ENCODE measurements at places on chromosomes 7 and 10.

DNA sequence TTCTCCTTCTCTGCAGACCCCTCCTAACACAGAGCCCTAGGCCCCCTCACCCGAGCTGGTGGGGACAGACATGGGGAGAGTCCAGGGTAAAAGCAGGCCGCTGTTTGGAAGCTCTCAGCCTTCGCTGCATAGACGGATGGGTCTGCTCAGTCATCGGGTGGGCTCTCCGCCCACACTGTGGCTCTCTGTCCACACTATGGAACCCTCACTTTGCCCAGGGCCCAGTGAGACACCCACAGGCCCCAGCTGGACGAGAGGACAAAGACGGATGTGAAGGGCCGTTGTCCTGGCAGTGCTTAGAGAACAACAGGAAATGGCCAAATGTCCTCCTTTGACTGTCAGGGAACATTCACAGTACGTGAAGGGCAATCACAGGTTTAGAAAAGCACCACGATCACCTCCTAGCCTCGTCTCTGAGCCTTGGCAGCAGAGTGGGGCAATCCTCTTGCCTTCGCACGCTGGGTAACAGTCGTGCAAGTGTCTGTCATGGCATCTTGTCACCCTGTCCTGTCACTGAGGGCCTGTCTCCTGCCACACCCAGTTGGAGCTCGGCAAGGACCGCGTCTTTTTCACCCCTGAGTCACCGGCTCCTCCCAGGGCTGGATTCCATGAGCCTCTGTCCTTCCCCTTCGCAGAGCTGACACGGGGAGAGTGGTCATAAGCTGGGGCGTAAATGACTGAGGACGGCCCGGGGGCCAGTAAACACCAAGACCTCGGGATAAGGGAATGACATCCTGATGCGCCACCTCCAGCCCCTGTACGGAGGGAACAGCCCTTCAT is 80.6 kb downstream of the PRKAG2 start:
- DNase-seq, result no peak

GRCh38 chr10:133312016-133312768 is 3.5 kb downstream of the ZNF511 start:
- DNase-seq, result no peak

DNA sequence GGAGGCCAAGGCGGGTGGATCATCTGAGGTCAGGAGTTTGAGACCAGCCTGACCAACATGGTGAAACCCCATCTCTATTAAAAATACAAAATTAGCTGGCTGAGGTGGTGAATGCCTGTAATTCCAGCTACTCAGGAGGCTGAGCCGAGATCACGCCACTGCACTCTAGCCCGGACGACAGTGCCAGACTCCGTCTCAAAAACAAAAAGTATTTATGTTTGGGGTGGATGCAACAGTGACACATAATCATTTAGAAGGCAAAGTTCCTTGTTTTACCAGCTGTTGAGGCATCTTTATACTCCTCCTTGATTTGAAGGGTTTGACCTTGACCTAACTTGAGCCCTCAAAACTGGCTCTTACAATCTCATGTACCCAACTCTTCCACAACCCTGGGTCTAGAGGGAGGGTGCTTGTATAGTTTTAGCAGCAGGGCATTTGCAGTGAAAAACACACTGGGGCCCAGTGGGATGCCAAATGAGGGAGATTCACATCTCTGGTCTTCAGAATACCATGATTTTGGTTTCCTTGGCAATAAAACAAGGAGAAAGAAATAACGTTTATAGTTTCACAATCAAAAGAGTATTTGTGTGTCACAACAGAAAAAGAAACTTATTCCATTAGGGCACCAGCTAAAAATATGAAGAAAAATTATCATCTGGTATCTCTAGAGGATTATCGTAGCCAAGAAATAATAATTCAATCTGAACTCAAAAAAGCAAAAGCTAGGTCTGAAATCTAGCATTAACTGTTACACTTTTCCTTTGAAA is 14.2 kb upstream of the TMEM254 start:
- no peak for DNase-seq

DNA sequence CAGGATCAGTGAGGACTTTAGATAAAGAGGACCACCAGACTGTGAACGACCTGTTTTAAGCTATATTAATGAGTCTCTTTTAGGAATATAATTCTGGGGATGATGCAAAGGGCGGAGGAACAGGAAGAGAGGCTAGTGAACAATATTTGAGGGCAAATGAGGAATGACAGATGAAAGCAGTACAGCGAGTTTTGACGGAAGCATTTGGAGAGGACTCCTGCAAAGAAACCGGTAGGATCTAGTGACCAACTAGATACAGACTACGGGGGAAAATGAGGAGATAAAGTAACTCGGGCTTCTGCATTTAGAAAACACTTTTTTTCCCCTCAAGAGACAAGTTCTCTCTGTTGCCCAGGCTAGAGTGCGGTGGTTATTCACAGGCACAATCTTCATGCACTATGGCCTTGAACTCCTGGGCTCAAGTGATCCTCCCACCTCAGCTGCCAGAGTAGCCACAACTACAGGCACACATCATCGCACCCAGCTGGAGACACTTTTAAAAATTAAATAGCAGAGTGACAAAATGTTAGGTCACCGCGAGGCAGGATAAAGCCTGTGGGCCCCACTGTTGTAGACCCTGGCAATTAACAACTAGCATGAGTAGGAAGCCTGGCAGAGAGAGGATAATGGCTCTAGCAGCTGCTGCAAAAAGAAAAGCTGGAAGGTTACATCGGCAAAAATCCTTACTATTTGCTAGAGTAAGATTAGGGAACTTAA is 143.2 kb downstream of the SRPK2 start:
- no peak for DNase-seq

- DNase-seq, result no peak
These were observed 115.0 kb upstream of the AFAP1L2 start for GRCh38 chr10:114519306-114519669.

- DNase-seq, result no peak
These were observed 122.2 kb downstream of the TSPAN12 start for GRCh38 chr7:120735791-120736190.

DNA sequence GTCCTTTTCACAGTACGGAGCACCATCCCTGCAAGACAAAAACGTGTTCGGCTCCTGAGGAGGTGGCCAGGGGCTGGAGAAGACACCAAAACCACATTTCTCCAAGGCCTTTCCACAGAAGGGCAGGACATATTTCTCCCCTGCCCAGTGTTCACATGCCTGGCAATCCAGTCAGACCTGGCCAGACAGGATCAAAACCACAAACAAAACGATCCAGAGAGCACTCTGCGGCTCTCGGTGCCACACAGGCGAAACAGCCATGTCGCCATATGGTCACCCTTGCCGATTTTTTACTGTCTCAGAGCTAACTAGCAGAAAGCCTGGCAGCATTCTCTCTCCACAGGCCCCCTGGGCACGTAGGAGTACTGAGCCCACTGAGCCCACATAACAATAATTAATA is 113.0 kb downstream of the ABLIM1 start:
- DNase-seq, result no peak

GRCh38 chr7:129522088-129522970 is 20.0 kb downstream of the SMKR1 start:
- no peak for DNase-seq

- no peak for DNase-seq
These were observed 18.8 kb upstream of the SH2D4B start for GRCh38 chr10:80518807-80519360.

- DNase-seq, result no peak
These were observed 139.3 kb downstream of the PPP1R9A start for GRCh38 chr7:95046494-95047240.

DNA sequence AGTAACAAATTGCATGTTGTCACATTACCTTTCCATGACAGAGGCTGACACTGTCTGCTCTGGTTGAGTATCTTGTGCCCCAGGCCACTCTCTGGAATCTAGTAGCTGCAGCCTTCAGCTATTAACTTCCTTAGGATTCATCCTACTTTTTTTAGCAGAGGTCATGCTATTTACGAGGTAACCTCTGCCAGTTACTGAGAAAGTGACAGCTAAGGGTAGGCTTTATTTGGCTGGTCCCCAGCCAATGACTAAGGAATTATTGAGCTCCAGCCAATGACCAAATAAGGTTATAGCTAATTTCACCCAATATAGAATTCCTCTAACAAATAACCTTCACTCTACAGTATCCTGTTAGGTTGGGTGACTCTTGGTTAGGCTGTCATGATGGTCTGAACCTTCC is 1361.7 kb downstream of the XPNPEP1 start:
- DNase-seq, result no peak

GRCh38 chr7:129698516-129699418 is 87.2 kb downstream of the NRF1 start:
- no peak for DNase-seq

DNA sequence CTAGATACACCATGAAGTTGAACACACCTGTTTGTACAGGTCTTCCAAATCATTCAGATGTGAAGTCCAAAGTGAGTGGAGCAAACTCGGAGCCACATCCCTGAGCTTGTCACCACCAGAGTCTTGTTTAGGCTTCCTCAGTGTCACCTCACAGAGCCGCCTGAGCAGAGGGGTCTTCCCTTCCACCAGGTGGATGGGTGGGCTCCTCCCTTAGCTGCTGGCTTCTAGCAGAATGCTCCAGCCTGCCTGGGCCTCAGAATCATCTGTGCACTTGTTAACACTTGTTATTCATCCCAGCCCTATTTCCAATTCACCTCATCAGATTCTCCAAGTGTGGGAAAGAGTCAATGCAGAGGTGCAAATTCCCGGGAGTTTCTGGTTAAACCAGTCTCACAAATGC is 32.5 kb downstream of the C10orf71 start:
- no peak for DNase-seq

DNA sequence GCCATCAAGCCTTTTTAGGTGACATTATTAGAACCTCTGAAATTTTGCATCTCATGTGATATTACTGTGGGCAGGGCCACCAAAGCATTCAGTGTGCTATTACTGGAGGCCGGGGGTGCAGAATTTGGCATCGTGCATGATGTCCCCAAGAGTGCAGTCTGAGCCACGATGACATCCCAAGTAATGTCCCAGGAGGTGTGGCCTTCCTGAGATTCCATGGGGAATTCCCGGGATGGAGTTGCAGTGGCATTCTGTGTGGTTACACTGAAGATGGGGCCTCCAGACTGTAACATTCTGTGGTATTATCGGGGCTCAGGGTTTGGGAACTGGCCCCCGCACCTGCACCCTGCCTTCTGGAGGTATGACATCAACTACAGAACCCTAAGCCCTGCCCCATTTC is 9.1 kb downstream of the LDB3 start:
- no peak for DNase-seq

DNA sequence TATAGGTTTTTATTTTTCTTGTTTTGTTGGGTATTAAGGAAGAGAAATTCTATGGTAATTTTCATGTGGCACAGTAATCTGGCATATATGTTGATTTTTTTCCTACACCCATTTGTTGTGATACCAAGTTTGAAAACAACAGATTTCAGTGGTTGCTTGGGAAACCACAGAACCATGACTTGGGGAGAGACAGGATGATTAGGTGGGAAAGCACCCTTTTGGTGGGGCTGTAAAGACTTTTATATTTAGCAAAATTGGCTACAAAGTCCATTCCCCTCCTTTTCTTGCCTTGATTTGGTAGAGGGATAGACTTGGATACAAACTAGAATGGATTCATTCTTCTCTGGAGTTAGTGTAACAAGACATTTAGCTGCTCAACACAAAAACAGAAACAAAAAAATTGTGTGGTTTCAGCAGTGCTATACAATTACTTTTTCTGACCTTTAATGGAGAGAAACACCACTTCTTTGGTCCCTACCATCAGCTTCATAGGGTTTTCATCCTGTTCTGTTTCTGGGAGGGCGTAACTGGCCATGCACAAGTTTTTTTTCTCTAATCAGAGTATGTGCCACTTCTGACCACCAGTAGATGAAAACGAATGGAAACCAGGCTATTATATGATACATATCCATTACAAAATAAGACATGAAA is 52.7 kb downstream of the FIGNL1 start:
- DNase-seq, result no peak

- DNase-seq, result no peak
These were observed 9.7 kb upstream of the CCL24 start for GRCh38 chr7:75823198-75823910.

- DNase-seq, result no peak
These were observed 91.7 kb downstream of the MARCHF5 start for GRCh38 chr10:92382631-92383030.

DNA sequence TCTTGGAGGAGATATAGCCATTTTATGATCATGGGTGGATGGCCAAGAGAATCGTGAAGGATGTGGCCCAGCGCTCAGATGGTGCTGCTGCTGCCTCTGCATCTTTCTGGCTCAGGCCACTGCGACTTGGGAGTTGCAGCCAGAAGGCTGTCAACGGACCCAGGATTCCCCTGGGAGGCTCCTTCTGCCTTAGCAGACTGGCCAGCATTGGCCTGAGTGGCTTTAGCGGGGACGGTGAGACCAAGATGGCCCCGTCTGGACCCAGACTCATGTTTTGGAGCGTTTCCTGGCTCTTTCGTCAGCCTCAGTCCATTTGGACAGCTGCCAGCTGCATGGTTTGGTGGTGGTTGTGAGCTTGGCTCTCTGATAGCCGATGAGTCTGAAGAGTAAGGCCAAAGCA is 97.2 kb downstream of the GALNT17 start:
- DNase-seq, result no peak

- DNase-seq, result no peak
These were observed 11.0 kb upstream of the ZNF22 start for GRCh38 chr10:44989597-44990301.

DNA sequence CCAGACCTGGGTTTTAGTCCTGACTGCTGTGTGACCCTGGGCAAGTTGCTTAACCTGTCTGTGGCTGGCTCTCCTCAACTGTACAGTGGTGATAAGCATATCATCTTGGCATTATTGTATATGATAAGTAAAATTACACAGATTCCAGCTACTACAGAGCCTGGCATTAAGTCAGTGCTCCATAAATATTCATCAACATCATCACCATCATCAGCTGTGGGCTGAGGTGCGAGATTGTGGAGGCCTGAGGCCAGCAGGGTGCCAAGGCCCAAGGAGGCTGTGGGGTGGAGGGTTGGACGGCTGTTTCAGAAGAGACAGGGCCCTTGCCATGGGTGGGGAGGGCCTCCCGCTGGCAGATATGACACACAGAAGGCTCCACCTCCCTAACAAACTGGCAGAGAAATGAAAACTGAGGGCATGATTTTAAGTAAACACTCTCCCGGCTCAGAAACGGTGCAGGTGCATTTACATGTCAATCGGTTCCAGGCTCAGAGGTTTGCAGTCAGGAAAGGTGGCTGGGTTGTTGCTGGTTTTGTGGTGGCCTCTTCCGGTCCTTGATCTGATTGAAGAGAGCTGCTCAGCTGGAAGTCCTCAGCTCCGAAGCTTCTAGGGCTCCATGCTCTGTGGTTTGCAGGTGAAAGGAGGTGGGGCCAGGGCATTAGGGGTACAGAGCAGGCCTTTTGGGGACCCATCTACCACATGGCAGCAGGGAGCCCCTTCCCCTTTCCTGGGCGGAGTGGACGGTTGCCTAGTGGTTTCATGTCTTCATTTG is 10.2 kb downstream of the CRYGN start:
- no peak for DNase-seq

DNA sequence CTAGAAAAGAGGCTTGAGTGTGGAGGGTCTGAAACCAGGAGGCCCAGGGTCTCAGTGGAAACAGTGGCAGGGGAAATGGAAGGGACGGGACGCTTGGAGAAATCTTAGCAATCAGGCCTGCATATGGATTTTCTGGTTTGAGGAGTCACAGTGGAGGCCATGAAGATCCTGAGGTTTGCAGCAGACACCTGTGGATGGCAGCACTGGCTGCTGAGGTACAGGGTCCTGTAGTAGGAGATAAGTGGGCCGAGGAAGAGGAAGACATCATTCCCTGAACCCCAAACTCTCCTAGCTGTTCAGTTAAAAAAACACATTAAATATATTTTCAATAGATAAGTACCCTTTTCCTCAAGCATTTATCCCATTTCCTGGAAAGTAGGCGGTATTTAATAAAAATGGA is 208.8 kb upstream of the IGFBP3 start:
- DNase-seq, result no peak

Measured in stimulated activated CD4-positive, alpha-beta T cell treated with anti-CD3 and anti-CD28 coated beads, TNF-alpha, amount 100 ng/mL, for 1 hour (primary cell).